ENCODE measurements at places on chromosomes 7 and 10. TPM values are rescaled to one million over a fixed set of nuclear protein-coding genes. Genes with fewer than 3 reads are reported as not detected.

Gene NME8
- not detected for total RNA-seq

Gene TACR2
- total RNA-seq = not detected

DNA sequence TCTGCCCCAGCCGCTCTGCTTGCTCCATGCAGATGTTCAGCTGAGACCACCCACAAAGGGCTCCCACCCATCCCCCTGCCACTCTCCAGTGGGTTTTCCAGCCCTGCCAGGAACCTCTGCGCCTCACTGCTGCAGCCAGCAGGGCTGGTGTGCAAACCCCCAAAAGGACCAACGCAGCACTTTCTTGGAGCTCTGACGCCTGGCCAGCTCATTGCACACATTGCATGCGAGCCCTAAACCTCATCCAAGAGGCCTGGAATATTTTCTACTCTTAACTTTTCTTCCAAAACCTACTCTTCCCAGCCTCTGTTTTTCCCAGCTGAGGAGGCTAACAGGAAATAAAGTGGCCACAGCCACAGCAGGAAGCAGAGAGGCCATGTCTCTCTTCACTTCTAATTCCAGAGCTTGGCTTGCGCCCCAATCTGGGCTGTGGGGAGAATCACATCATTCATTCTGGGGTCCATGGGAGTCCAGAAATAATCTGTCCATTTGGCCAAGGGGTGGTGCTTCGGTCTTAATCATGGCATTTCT, 4.6 kb upstream of the FAM170B start:
- peaks cover 26% of the 10 kb centered on the region for H3K27me3 ChIP-seq
- no peaks in the 10 kb centered on the region for H3K36me3 ChIP-seq
- no peak overlapping the region for H3K27ac ChIP-seq

DNA sequence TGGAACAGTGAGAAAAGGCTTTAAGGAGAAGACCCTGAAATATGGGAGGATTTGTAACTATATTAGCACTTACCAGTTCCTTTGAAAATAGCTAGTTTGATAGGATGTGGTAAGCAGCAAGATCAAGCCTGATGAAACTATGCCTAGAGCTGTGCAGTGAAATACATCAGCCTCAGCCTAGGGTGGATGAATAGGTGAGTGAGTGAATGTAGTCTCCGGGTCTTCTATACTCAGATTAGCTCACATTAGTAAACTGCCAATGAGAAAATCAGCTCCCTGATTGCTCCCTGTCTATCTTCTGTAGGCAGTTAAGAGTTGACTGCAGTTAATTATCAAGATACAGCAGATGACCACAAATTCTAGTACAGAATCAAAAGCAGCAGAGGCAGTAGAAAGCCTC, 89.6 kb downstream of the ELAPOR2 start:
- no peak overlapping the region for H3K27ac ChIP-seq
- no peak overlapping the region for H3K4me3 ChIP-seq
- no peaks in the 10 kb centered on the region for H3K4me1 ChIP-seq
- DNase-seq = no peak
- peaks cover 4% of the 10 kb centered on the region for H3K27me3 ChIP-seq

- peak overlapping the region; percentile 50 for H3K27ac ChIP-seq
- H3K4me3 ChIP-seq = no peak overlapping the region
- peaks cover 10% of the 10 kb centered on the region for H3K36me3 ChIP-seq
- H3K4me1 ChIP-seq = peaks cover 62% of the 10 kb centered on the region
Observed at GRCh38 chr7:55537458-55537990, 34.8 kb downstream of the VOPP1 start.

DNA sequence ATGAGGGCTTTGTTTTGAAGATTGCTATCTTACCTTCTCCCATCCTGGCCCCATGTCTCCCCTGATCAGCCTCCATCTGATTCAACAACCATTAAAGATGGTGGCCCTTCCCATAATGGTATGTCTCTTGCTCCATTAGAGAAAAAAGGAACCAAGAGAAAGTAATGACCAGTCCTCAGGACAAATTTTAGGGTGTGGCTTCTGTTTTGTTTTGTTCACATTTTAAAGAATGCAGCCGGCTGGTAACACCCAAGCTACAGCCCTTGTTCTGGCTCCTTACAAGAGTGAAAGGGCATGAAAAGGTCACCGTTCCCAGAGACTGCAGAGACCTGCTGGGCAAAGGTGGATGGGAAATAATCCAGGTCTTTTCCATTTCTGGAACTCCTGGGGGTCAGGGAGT, 287.9 kb upstream of the NEBL start:
- H3K27ac ChIP-seq = no peak overlapping the region
- H3K36me3 ChIP-seq = no peaks in the 10 kb centered on the region
- no peak for DNase-seq
- H3K4me3 ChIP-seq = no peak overlapping the region
- H3K4me1 ChIP-seq = no peaks in the 10 kb centered on the region

DNA sequence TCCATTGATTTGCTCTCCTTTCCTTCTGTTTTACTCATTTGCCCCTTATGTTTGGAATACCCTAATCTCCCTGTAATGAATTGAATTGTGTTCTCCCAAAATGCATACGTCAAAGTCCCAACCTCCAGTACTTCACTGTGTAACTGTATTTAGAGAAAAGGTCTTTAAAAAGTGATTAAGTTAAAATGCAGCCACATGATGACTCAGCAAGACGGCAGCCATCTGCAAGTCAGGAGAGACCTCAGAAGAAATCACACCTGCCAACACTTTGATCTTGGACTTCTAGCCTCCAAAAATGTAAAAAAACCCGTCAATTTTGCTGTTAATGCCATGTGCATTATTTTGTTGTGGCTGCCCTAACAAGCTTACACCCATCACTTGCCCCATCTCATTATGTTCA, 85.3 kb upstream of the PCLO start:
- H3K27me3 ChIP-seq = no peaks in the 10 kb centered on the region
- no peak for DNase-seq
- H3K36me3 ChIP-seq = no peaks in the 10 kb centered on the region
- H3K4me3 ChIP-seq = no peak overlapping the region
